Psoas muscle (tissue), 8 donors: ENCODE measurements at places on chromosomes 16 and 17.

- no peak for DNase-seq
Measured at GRCh38 chr17:65537343-65537844, 24.1 kb downstream of the AXIN2 start.

DNA sequence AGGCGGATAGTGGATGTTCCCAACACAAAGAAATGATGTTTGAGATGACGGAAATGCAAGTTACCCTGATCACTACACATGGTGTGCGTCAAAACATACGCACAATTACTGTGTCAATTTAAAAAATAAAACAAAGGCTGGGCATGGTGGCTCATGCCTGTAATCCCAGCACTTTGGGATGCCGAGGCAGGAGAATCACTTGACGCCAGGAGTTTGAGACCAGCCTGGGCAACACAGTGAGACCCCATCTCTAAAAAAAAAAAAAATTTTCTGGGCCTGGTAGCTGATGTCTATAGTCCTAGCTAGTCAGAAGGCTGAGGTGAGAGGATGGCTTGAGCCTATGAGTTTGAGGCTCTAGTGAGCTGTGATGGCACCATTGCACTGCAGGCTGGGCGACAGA is 51.8 kb downstream of the TEKT5 start:
- no peak for DNase-seq

DNA sequence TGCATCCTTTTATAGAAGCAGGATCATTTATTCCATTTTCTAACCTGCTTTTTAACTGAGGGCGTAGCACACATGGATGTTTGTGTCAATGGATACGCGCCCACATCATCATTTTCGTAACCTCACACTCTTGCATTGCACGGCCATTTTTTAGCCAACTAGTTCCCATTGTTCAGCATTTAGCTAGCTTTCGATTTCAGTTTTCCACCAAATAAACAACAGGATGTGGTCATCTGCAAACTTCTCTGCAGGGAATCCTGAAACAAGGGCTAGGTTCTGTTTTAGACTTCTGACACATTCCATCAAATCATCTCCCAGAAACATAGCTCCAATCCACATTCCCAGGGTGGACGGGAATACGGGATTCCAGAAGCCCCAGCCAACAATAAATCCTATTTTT is 6.4 kb downstream of the CYB561 start:
- no peak for DNase-seq

GRCh38 chr17:69709441-69709840 is 294.9 kb downstream of the MAP2K6 start:
- DNase-seq: no peak

DNA sequence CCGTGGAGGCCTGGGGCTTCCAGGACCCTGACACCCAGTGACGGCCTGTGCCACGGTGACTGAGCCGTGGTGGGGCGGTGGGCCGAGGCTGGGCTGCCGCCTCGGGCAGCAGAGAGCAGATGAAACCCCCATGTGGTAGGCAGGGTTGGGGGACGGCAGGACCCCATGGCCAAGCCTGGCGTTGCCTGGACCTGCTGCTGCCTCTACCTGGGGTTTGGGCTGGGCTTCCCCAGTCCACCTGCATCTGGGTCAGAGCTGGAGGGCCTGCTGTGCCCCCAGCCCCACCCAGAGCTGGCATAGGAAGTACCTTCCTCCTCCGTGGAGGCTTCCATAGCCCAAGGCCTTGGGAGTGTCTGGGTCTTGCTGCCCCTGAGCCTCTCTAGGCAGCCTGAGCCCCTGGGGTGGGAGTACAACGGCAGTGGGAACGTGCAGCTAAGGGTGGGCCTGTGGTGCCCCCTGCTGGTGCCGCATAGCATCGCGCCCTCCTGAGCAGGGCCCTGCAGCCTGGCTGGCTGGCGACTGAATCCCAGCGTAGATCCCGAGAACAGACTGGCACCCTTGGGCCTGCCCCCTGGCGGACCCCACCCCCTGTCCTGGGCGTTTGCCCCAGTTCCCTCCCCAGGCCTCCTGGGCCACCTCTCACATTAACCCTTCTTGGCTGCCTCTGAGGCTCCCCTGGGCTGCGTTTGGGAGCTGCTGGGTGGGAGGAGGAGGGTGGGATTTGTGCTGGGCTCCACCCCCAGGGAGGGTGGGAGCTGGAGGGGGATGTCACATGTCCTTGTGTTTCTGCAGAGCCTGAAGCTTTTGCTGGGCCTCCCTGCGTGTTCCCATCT is 12.6 kb upstream of the ATP6V0C start:
- peak; percentile 82 for DNase-seq

- DNase-seq: peak; percentile 72
Measured at GRCh38 chr17:64146418-64147109, 16.6 kb upstream of the ERN1 start.

DNA sequence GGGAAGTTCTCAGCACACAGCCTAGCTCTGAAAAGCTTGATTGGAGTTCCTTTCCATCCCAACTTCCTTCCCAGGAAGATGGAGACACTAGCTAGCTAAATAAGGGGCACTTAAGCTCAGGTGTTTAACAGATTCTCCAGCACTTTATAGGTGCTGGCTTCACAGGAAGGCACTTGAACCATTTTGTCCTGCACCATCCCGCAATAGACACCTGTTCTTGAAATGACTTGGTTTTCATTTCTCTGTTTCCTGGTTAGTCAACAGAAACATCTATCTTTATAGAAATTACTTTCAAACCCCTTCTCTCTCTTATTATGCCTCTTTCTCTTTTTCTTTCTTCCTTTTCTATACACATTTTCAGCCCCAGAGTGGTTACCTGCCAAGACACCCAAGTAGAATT is 409.9 kb upstream of the ZFHX3 start:
- no peak for DNase-seq

- peak; percentile 82 for DNase-seq
Measured at GRCh38 chr17:45316434-45317110, at the start of gene MAP3K14. Gene MAP3K14, minus strand, starts transcription at chr17:45317020. Its CDS starts 26,275 bp downstream, at chr17:45290745.

DNA sequence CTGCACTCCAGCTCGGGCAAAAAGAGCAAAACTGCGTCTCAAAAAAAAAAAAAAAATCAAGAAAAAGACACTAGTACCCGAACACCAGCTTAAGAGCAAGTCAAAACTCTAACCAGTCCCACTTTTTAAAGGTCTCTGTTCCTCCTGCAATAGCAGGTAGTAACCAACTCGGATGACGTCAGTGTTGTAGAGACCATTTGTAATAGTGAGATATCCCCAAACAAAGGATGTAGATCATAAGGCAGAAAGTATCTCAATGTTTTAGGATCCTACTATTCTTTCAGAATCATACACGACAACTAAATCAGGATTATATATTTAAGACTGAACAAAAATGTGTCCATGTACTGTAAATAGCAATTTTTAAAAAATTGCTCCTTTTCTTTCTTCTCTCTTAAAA is 2.4 kb downstream of the JPT1 start:
- DNase-seq: no peak

DNA sequence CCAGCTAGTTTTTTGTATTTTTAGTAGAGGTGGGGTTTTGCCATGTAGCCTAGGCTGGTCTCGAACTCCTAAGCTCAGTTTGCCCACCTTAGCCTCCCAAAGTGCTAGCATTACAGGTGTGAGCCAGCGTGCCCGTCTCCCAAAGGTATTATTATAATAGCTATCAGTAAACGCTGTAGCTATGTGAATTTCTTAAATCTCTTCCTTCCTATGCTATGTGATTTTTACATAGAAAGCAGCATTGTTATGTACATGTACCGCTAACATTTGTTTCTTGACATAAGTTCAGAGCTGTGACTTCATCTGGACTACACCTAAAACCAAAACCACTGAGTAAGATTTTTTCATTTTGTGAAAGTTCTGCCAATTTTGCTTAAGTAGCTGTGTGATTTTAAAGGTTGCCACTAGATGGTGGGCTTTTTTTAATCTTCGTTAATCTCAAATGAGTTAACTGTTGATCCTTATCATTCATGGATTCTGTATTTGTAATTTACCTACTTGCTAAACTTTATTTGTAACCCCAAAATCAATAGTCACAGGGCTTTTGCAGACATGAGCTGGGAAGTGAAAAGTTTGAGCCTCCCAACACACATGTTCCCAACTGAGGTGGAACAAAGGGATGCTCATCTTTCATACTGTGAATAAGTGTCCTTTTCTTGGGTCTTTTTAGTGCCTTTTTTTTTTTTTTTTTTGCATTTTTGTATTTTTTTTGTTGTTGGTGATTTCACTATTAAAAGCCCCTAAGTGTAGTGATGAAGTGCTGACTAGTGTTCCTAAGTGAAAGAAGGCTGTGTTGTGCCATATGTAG is 21.9 kb downstream of the PRKAR1A start:
- no peak for DNase-seq

- DNase-seq: no peak
Measured at GRCh38 chr17:44417553-44417952, 28.1 kb upstream of the ITGA2B start.

DNA sequence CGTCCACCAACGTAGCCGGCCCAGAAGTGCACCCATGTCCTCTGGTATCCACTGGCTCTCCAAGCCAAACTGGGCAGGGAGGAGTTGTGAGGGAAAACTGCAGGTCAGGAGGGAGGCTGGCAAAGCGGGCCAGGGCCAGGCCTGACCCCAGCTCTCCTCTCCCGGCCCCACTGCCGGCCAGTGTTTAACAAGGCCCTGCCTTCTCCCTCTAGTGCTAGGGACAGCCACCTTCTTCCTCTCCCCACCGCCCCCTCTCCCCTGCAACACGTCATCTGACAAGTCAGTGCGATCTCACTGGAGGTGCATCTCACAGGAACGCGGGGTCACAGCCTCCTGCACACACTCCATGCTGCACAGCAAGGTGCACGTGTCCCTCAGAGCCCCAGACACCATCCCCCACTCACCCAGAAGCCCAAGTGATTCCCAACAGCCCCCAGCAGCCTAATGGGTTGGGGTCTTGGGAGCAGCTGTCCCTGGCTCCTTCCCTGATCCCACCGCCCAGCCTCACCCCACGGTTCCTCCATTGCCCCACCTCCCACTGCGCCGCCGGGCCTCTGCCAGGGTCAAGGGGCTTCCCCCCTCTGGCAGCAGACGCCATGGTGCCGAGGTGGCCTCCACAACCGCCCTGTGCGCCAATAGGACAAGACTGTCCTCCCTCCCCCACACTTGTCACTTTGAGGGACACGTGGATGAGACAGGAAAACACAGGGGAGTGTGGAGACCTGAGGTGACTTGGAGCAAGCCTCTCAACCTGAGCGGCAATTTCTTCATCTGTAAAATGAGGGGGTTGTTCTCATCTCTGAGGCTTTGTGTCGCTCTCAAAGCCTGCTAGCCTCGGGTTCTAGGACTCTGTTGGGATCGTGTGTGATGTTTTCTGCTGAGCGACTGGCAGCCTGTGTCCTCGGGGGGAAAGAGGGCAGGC is 1.1 kb upstream of the ACE start:
- no peak for DNase-seq
